H9 (cell line): ENCODE measurements at places on chromosomes 2 and 18.

- peak; percentile 49 for DNase-seq
Measured at GRCh38 chr2:121479882-121480522, 50.7 kb upstream of the RNU4ATAC start.

DNA sequence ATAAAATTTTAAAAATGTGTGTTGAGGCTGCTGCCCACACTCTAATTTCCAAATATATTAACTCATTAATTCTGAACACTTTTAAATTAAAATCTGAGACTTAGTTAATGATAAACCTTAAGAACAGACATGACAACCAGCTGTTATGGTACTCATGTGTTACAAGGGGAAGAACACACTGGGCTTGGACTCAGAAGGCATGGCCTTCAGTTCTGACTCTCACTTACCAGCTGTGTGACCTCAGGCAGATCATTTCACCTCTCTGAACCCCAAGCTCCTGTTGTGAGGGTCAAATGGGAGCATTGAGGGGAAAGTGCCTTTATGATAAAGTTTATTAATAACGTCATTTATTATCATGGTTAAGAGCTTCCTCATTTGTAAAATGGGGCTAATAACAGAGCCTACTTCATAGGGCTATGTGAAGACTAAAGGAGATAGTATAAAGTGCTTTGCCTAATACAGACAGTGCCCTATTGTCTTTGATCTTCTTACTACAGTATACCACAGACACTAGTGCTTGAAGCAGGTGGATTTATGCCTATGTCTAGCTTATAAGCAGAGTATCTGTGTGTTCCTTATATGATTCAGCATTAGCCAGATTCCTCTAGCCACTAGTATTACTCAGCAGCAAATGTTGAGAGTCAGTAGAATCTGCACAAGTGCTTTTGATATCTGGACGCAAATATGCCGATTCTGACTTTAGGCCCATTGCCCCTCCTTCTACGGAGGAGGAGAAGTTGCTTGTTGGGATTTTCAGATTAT lies 99.6 kb downstream of the SGPP2 start:
- no peak for DNase-seq

GRCh38 chr2:46162329-46163097 lies 134.7 kb upstream of the EPAS1 start:
- DNase-seq = no peak

DNA sequence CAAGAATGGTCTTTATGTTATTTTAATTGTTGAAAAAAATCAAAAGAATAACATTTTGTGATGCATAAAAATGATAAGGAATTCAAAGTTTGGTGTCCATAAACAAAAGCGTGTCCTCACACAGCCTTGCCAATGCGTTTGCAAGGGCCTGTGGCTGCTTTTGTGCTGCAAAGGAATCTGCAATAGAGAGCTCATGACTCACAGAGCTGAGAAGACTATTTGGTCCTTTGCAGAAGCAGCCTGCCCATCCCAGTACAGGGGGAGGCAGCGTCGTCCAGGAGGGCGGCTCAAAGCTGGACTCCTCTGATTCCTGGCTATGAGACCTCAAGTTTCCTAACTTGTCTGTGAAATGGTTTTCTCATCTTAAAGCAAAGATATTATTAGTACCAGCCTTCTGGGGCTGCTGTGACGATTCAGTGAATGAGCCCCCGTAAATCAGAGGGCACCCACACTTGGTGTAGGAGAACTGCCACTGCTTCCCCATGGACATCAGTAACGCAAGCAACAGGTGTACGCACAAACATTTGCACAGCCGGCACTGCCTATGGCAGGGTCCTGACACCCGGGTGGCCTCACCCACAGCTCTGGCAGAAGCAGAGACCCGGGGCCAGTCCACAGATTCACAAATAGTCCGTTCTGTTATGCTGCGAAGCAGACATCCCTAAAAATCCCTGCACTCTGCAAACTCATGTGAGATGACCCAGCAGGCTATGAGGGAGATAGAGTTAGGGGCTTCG lies 70.6 kb upstream of the ASAP2 start:
- no peak for DNase-seq

DNA sequence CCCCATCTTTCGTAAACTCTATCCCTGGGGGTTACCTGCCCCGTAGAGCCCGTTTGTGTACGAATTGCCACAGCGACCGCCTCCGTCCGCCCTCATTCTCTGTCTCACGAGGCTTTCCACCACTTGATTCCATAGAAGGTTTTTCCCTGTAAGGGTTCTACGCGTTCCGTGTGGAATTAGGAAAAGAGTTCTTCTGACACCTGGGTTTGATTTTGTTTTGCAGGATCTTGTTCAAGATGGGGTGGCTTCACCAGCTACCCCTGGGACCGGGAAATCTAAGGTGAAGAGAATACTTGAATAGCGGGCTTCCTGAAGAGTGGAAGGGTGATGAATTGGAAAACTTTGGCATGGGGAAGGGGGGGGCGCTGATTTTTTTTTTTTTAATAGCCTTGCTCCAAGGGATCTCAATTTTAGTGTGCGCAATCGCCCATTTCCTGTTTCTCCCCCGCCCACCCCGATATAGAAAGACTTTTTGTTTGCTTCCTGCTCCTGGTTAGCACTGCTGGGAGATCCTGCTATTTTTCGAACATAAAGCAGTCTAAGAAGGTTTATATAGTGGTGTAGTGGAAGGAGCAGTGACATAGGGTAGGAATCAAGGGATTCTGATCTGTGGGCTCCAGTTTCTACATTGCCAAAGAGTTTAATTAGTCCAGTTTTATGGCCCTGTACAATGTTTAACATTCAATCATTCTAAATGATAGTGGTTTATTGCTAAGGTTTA lies 564 bp downstream of the GCC2 start:
- DNase-seq = no peak

DNA sequence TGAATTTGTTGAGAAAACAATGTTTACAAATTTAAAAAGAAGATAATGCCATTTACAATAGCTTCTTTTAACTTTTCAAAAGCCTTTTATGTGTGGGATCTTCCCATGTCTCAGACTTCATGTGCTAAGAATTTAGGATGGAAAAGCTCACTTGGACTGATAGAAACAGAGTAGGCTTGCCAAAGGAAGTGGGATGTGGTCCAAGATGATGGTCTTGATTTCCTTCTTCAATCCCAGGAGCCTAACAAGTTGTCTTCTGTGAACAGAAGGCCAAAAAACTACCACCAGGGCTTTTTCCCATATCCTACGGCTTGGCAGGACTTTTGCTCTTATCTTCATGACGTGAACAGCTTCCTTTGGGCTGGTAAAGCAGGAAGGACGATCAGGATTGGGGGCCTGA lies 9.5 kb downstream of the CXCR4 start:
- DNase-seq = no peak

GRCh38 chr18:49802623-49803022 lies 10.7 kb downstream of the ACAA2 start:
- no peak for DNase-seq

GRCh38 chr2:145137211-145137610 lies 617.3 kb upstream of the ZEB2 start:
- DNase-seq = no peak

DNA sequence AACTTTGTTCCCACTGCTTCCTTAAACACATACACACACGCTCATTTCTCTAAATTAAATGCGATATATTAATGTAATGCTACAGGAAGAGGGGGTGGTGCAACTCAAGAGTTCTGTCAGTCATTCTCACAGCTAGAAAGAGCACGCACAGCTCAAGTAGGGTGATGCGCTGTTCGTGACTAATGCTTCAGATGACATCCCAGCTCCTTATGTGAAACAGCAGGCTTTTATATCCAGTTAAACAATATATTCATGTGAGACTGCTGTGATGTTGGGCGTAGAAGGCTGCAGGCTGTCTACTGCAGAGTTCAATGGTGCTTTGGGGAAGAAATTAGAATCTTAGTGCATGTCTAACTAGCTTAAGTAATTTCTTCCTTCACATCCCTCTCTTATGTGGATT lies 912.6 kb upstream of the FSHR start:
- no peak for DNase-seq

DNA sequence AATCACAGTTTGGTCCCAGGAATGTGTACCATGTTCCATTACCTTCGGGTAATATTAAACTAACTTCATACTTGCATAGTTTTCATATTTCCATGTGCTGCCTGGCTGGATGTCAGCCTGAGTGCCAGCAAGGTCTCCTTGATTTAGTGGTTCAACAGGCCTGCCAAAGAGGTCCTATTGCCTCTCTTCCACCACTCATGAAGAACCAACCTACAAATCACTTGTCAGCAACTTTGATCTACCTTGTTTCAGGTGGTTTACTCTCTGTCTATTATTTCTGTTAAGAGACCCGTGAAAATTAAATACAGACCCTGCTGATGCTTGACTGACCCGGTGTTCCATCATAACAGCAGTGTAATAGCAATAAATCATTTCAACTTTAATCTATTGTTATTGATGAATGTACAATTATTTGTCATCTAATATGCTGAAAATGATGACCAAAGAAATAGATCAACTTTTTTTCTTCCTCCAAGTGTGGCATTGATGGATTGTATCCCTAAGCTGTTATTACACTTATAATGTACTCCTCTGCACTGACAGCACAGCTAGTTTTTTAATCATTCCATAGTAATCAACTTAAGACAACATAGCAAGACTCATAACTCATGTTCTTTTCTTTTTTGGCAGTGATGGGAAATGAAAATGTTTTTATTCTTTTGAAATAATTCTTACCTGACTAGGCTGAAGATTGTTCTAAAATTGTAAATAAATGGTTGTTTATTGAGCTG lies 1220.2 kb upstream of the ACVR2A start:
- no peak for DNase-seq

- no peak for DNase-seq
Measured at GRCh38 chr2:233263045-233263570, 11.6 kb downstream of the ATG16L1 start.

DNA sequence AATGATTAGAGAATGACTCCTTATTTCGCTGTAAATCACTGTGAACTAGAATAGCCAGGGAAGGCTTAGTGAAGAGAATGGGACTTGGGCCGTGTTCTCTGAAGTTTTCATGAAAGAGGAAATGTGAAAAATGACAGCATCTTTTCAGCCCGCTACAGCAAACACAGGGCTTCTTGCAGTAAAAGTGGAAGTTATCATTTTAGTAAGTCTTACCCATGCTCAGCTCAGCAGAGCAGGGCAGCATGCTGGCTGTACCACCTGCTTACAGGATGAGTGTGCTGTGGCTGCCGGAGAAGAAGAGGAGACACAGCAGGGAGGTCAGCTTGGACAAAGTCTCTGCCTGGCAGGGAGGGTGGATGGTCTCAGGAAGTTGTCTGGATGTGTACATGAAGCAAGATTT lies 300.7 kb upstream of the DLGAP1 start:
- DNase-seq = no peak

- no peak for DNase-seq
Measured at GRCh38 chr2:237429753-237430152, 15.8 kb upstream of the COL6A3 start.

- no peak for DNase-seq
Measured at GRCh38 chr2:197952540-197953202, 148.3 kb downstream of the PLCL1 start.

- no peak for DNase-seq
Measured at GRCh38 chr18:9697121-9697520, 11.0 kb upstream of the RAB31 start.

DNA sequence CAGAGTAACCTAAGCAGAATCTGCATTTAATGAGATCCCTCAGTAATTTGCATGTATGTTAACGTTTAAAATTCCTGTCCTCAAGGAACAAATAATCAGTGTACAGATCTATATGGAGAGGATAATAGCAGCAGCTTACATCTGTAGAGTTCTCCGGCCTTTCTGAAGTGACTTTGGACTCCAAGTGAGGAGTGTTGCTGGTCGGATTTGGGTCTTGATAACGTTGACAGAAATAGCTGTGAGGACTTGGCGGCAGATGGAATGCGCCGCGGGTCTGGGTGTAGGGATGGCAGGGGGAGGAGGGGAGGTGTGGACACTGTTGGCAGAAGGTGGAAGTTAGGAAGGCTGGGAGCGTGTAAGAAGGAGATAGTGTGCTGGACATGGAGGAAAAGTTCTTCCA lies 170.9 kb upstream of the GATA6 start:
- DNase-seq = no peak

DNA sequence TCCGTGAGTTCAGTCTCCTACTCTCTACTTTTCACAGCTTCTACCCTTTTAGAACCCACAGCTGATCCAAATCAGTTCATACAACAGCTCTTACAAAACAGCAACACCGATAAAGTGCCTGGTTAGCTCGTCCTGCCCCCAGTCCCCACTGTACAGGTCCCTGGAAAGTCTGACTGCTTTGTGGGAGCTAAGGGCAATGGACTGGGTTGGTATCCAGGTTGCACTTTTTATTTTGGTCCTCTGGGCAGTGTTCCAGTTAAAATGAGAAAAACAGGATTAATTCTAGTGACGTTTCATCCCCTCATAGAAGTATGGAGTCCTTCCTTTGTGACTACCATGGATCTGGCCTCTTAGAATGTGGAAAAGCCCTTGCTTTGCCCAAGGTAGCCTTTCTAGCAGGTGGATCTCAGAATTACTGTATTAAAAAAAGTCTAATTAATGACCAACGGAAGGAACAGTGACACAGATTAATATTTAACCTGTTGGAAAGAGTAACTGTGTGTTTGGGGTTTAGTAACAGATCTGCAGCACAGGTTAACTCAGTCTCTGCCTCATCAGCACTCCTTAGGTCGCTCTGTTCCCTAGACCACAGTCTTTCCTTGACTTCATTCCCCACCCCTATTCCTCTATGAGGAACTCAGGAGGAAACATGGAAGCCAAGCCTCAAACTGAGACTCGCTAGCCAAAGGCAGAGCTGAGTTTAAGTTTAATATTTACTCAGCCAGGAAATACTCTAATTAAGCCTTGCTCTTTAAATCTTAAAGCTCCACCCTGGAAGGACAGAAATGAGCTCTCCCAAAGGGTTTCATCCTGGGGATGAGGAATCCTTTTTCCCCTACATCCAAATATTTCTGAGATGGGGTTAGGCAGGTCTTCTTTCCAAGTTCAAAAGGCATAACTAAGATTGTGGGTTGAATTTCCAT lies 52.8 kb upstream of the ITGA6 start:
- no peak for DNase-seq

- no peak for DNase-seq
Measured at GRCh38 chr2:63257473-63257872, 206.8 kb downstream of the OTX1 start.

DNA sequence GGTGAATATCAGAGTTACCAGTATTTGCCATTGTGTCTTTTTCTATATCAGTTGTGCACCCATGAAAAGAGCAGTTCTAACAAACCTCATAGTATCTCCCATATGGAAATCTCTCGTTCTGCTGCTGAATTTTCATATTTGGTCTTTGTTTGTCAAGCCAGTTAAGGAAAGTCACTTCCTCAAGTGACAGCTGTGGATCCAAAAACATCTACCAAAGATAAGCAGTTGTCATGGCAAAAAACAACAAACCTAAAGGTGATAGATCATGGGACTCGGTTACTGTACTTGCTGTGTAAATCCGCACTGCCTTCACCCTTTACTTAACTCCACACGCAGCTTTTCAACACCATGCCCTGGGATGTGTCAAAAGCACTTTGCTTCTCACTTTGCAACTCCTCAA lies 17.3 kb downstream of the BMP10 start:
- no peak for DNase-seq

DNA sequence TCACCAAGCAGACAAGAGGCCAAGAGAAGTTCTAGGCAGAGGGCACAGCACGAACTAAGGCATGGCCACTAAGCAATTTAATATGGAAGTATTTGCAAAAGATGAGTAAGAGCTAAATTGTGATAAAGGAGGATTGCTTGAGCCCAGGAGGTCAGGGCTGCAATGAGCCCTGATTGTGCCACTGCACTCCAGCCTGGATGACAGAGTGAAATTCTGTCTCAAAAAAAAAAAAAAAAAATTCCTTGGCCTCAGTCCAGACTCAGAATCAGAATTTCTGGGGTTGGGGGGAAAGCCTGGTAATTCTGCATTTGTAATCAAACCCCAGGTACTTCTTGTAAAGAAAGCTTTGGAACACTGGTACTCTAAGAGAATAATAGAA lies 46.8 kb upstream of the RTN4 start:
- no peak for DNase-seq

- DNase-seq = peak; percentile 54
Measured at GRCh38 chr2:104863468-104864279, 9.8 kb downstream of the POU3F3 start.
